Ovary (tissue), 10 donors: ENCODE measurements at places on chromosomes 6 and 20. TPM values are rescaled to one million over a fixed set of nuclear protein-coding genes. Genes with fewer than 3 reads are reported as not detected.

TUBB1 gene
- 0.10 TPM for total RNA-seq

DEFB124 gene
- total RNA-seq: 0.45 TPM

GABRR1 gene
- total RNA-seq: not detected

CDC5L gene
- total RNA-seq: 20.7 TPM

RSPH9 gene
- 0.30 TPM for total RNA-seq

TTBK1 gene
- total RNA-seq: not detected

ECT2L gene
- 6.8 TPM for total RNA-seq

HDGFL1 gene
- total RNA-seq: not detected

FAM184A gene
- total RNA-seq: 5.4 TPM

CDH4 gene
- 4.4 TPM for total RNA-seq

HLA-DRB5 gene
- 0.75 TPM for total RNA-seq

- DNase-seq: no peak
- no peak overlapping the region for H3K27ac ChIP-seq
- H3K4me1 ChIP-seq: no peaks in the 10 kb centered on the region
- H3K27me3 ChIP-seq: no peaks in the 10 kb centered on the region
These were observed 950 bp downstream of the GNAS start for GRCh38 chr20:58853466-58853865.

DNA sequence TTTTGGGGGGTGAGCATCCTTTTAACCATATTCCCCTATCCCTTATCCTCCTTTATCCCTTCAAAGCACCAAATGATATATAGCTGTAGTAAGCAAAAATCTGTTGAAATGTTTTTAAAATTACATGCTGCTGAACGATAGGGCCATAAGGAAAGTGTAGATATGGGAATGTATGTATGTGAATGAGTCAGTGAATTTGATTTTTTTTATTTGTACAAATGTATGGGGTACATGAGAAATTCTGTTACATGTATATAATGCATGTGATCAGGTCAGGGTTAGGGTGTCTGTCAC is 327.2 kb downstream of the ZFAND3 start:
- no peak overlapping the region for H3K27ac ChIP-seq
- H3K4me1 ChIP-seq: no peaks in the 10 kb centered on the region
- H3K36me3 ChIP-seq: no peaks in the 10 kb centered on the region
- no peaks in the 10 kb centered on the region for H3K27me3 ChIP-seq
- H3K4me3 ChIP-seq: no peak overlapping the region

DNA sequence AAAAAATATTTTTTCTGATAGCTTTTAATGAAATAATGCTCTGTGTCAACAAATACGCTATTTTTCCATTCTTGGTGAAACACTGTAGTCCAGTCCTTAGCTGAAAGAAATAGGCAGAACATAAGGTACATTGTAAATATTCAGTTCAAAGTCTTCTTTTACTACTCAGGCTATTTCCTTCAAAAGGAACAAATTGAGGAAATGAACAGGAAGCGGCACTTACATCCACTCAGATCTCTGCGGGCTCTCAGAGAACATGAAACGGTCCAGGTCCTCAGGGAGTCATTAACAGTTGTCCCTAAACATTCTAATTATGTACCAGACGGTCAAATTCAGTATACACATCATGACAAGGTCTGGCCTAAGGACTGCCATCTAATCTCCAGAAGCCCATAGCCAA is 212.6 kb downstream of the KIF16B start:
- peaks cover 3% of the 10 kb centered on the region for H3K4me1 ChIP-seq
- DNase-seq: no peak
- H3K4me3 ChIP-seq: no peak overlapping the region
- no peaks in the 10 kb centered on the region for H3K36me3 ChIP-seq
- no peak overlapping the region for H3K27ac ChIP-seq

DNA sequence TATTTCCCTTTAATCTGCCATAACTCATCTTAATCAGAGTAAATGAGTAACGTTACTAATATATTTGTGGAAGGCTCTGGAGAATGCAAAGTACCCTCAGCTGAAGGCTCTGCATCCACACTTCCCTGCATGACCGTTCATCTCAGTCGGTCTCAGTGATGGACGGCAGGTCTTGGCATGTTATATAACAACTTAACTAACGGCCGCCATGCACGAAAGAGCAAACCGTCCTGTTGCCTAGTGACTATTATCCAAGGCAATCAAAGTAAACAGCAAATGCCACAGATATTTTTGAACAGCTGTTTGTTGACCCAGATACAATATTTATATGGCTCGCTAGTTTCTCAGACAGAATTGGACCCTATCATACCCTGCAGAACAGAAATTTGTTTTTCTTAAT is 194.9 kb upstream of the SMLR1 start:
- no peaks in the 10 kb centered on the region for H3K4me1 ChIP-seq
- H3K27ac ChIP-seq: no peak overlapping the region
- H3K36me3 ChIP-seq: no peaks in the 10 kb centered on the region
- H3K4me3 ChIP-seq: no peak overlapping the region

DNA sequence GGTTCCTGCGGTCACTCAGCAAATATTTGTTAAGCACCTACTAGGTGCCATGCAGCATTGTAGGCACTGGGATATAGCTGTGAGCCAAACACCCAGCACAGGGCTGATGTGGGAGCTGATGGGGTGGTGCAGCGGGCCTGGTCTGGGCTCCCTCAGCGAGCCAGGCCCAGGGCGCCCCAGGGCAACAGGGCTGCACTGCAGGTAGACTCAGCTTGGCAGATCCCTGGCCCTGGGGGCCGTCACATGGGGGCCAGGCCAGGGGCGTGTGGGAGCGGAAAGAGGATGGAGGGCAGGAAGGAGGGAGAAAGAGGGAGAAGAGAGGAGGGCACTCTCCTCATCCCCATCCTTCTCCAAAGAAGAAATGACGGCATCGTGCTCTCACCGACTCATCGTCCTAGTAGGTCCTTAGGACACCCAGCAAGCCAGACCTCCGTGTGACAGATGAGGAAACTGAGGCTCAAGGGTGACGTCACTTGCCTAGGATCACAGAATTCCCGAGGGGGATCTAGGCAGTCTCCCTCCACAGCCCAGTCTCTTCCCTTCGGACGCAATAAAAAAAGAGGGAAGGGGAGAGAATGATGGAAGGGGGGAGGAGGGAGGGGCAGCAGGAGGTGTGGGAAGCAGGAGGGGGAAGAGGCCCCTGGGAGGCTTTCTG is 53.3 kb downstream of the RBM38 start:
- no peaks in the 10 kb centered on the region for H3K36me3 ChIP-seq
- no peak for DNase-seq
- H3K27ac ChIP-seq: no peak overlapping the region
- H3K4me3 ChIP-seq: no peak overlapping the region
- H3K4me1 ChIP-seq: peaks cover 15% of the 10 kb centered on the region

- no peak overlapping the region for H3K4me3 ChIP-seq
- H3K36me3 ChIP-seq: no peaks in the 10 kb centered on the region
- no peak overlapping the region for H3K27ac ChIP-seq
- no peaks in the 10 kb centered on the region for H3K4me1 ChIP-seq
- no peaks in the 10 kb centered on the region for H3K27me3 ChIP-seq
- DNase-seq: no peak
These were observed 18.3 kb downstream of the BPIFB1 start for GRCh38 chr20:33301192-33301930.

- no peaks in the 10 kb centered on the region for H3K27me3 ChIP-seq
- no peaks in the 10 kb centered on the region for H3K4me1 ChIP-seq
- H3K36me3 ChIP-seq: no peaks in the 10 kb centered on the region
- no peak overlapping the region for H3K27ac ChIP-seq
- DNase-seq: no peak
- no peak overlapping the region for H3K4me3 ChIP-seq
These were observed 36.1 kb downstream of the SLC22A2 start for GRCh38 chr6:160222491-160222890.

- no peaks in the 10 kb centered on the region for H3K27me3 ChIP-seq
- no peak overlapping the region for H3K4me3 ChIP-seq
- peaks cover 16% of the 10 kb centered on the region for H3K4me1 ChIP-seq
- no peak for DNase-seq
These were observed 155.1 kb downstream of the CD83 start for GRCh38 chr6:14272737-14273085.

GRCh38 chr20:9412309-9412708 is 102.1 kb upstream of the LAMP5 start:
- H3K27me3 ChIP-seq: no peaks in the 10 kb centered on the region
- DNase-seq: no peak
- no peaks in the 10 kb centered on the region for H3K4me1 ChIP-seq

GRCh38 chr6:122128445-122128844 is 271.0 kb upstream of the HSF2 start:
- H3K27ac ChIP-seq: no peak overlapping the region
- no peak overlapping the region for H3K4me3 ChIP-seq
- no peak for DNase-seq
- H3K4me1 ChIP-seq: peaks cover 1% of the 10 kb centered on the region
- H3K36me3 ChIP-seq: no peaks in the 10 kb centered on the region
- H3K27me3 ChIP-seq: no peaks in the 10 kb centered on the region

GRCh38 chr20:35085477-35086225 is 7.0 kb downstream of the TRPC4AP start:
- H3K4me3 ChIP-seq: no peak overlapping the region
- no peak overlapping the region for H3K27ac ChIP-seq
- no peak for DNase-seq

GRCh38 chr20:52405417-52405816 is 213.8 kb upstream of the ZFP64 start:
- H3K27me3 ChIP-seq: no peaks in the 10 kb centered on the region
- no peak overlapping the region for H3K27ac ChIP-seq
- DNase-seq: no peak
- H3K36me3 ChIP-seq: no peaks in the 10 kb centered on the region
- H3K4me3 ChIP-seq: no peak overlapping the region
- no peaks in the 10 kb centered on the region for H3K4me1 ChIP-seq

- DNase-seq: no peak
- H3K27ac ChIP-seq: no peak overlapping the region
- no peaks in the 10 kb centered on the region for H3K36me3 ChIP-seq
- no peaks in the 10 kb centered on the region for H3K27me3 ChIP-seq
- no peak overlapping the region for H3K4me3 ChIP-seq
These were observed 398.8 kb downstream of the ESR1 start for GRCh38 chr6:152206072-152206818.

GRCh38 chr20:64001607-64002011 is 20.7 kb downstream of the PRPF6 start:
- H3K36me3 ChIP-seq: no peaks in the 10 kb centered on the region
- no peaks in the 10 kb centered on the region for H3K4me1 ChIP-seq
- H3K4me3 ChIP-seq: no peak overlapping the region

- H3K4me3 ChIP-seq: no peak overlapping the region
- H3K4me1 ChIP-seq: no peaks in the 10 kb centered on the region
- no peak overlapping the region for H3K27ac ChIP-seq
These were observed 81.5 kb upstream of the BCLAF1 start for GRCh38 chr6:136370988-136371728.

DNA sequence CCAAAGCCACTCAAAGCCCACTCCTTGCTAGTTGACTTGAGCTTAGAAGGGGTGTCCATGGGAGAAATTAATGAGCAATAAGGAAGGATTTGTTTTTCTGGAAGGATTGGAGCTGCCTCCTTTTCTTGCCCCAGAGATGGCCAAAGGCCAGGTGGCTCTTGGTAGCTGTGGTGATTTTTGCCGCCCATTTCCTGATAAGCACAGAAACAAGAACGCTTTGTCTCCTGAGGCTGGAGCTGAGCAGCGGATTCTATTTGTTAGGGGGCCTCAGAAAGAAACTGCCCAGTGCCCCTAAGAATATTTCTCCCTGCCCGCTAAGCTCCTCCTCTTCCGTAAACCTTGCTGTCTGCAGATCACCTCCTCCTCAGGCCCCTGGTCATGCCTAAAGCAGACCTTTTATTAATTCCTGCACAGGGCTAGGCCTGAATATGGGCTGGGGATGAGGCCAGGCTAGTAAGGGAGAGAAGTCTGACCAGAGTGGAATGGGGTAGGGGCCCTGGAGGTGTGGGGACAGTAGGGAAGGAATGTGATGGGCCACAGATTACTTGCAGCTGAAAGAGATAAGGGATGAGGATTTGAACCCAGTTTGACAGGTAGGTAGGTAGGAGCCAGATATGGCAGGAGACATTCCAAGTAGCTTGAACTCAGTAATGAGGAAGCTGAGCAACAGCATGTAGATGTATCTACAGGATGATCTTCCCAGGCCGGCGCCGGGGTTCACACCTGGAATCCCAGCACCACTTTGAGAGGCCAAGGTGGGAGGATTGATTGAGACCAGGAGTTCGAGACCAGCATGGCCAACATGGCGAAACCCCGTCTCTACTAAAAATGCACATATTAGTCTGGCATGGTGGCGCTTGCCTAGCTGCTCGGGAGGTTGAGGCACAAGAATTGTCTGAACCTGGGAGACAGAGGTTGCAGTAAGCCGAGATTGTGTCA is 71.2 kb upstream of the NAA20 start:
- no peak overlapping the region for H3K4me3 ChIP-seq
- DNase-seq: no peak
- no peak overlapping the region for H3K27ac ChIP-seq
- H3K4me1 ChIP-seq: no peaks in the 10 kb centered on the region
- no peaks in the 10 kb centered on the region for H3K27me3 ChIP-seq
- no peaks in the 10 kb centered on the region for H3K36me3 ChIP-seq

- no peaks in the 10 kb centered on the region for H3K36me3 ChIP-seq
- no peaks in the 10 kb centered on the region for H3K27me3 ChIP-seq
- H3K4me3 ChIP-seq: no peak overlapping the region
- no peaks in the 10 kb centered on the region for H3K4me1 ChIP-seq
These were observed 35.8 kb downstream of the MEI4 start for GRCh38 chr6:77688649-77689048.

DNA sequence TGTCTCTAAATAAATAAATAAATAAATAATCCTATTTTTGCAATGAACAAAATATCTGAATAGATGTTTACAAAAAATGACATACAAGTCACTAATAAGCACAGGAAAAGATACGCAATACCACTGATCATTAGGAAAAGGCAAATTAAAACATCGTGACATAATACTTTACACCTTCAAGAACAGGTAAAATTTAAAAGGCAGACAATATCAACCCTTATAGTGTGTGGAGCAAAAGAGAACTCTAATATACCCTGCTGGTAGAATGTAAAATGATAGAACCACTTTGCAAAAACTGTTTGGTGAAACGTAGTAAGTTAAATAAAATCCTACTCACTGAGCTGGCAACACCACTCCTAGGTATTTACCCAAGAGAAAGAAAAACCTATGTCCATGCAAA is 67.4 kb downstream of the ZMYND8 start:
- H3K27ac ChIP-seq: no peak overlapping the region
- DNase-seq: no peak
- H3K4me1 ChIP-seq: no peaks in the 10 kb centered on the region
- no peaks in the 10 kb centered on the region for H3K27me3 ChIP-seq
- H3K4me3 ChIP-seq: no peak overlapping the region
- no peaks in the 10 kb centered on the region for H3K36me3 ChIP-seq

DNA sequence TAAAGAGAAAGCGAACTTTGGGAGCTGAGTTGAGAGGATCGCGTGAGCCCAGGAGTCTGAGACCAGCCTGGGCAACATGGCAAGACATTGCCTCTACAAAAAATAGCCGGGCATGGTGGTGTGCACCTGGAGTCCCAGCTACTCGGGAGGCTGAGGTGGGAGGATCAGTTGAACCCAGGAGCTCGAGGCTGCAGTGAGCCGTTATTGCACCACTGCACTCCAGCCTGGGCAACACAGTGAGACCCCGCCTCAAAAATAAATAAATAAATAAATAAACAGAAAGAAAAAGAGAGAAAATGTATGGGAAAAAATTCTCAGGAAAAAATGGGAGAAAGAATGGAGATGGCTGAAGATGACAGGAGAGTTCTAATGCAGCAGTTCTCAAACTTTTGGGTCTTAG is 2.5 kb downstream of the C20orf202 start:
- no peaks in the 10 kb centered on the region for H3K36me3 ChIP-seq
- H3K4me1 ChIP-seq: no peaks in the 10 kb centered on the region
- no peak overlapping the region for H3K4me3 ChIP-seq
- no peaks in the 10 kb centered on the region for H3K27me3 ChIP-seq
- DNase-seq: no peak
